Bone marrow (tissue), 2 donors: ENCODE measurements at places on chromosomes 3 and 15.

GRCh38 chr3:69368129-69368741 is 17.7 kb downstream of the FRMD4B start:
- DNase-seq: peak; percentile 89

- no peak for DNase-seq
These were observed 25.0 kb upstream of the THBS1 start for GRCh38 chr15:39555885-39556284.

- DNase-seq: no peak
These were observed 79.5 kb downstream of the CHRD start for GRCh38 chr3:184459355-184459754.

DNA sequence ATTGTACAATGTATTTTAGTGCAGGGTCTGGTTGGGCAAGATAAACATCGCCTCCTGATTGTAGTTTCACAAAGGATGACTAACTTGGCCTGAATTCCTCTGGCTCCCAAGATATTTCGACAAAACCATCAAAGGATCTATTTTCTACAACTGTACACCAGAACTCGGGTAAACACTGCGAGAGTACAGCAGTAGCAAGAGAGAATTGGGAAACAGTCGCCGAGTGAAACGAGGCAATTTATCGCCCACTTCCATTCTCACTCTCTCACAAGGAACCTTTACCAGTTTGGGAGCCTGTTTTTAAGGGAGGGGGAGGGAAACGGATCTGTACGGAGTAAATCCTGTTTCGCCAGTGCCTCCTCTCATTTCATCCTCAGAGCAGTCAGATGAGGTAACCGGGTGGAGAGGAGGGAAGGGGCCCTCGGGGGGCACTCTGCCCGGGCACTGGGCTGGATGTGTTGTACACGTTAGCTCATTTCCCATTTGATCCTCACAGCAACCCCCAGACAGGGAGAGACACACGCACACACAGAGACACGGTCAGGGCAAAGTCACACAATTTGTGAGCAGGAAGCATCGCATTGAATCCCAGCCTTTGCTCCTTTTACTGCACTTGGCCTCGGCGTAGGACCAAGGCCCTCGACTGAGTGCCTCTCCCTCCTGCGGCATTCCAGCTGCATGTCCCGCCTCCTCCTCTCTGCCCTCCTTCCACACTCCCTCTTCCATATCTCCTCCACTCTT is 120.1 kb downstream of the LIPC start:
- DNase-seq: no peak

GRCh38 chr3:94046533-94046932 is 16.2 kb downstream of the DHFR2 start:
- DNase-seq: no peak

DNA sequence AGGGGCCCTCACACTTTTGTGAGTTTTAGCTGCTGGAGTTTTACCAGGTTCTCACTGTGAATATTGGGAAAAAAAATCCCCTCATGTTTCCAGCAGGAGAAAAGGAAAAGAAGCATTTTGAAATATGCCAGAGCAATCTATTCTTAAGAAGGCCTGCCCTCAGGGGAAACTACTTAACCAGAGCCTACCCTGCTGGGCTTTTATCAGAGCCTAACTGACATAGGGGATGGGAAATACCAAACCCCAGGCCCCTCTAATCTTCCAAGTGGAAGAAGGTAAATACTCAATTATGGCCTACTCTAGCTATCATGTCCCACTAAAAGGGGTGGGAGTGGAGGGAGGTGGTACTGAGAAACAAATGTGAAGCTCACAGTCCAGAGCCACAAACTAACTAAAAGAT is 68.7 kb upstream of the NMNAT3 start:
- no peak for DNase-seq

DNA sequence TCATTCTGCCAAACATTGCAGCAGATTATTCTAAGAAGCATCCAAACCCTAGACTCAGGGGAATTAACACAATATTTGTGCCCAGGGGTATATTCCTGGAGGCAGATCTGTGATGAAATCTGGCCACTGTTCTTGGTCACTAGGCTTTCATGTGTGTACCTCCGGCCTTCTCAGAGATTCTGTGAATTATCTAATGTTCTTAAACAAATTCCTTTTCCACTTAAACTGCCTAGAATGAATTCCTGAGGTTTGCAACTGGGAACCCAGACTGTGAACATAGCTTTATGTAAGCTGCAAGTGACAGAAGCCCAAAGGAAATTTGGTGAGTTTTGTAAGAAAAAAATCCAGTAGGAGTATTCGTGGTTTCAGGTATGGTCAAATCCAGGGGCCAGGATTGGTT is 20.7 kb upstream of the CTNNB1 start:
- DNase-seq: no peak

GRCh38 chr3:143120716-143121240 is 1.2 kb downstream of the CHST2 start:
- DNase-seq: no peak

- no peak for DNase-seq
These were observed 11.3 kb upstream of the MANF start for GRCh38 chr3:51373658-51374421.

DNA sequence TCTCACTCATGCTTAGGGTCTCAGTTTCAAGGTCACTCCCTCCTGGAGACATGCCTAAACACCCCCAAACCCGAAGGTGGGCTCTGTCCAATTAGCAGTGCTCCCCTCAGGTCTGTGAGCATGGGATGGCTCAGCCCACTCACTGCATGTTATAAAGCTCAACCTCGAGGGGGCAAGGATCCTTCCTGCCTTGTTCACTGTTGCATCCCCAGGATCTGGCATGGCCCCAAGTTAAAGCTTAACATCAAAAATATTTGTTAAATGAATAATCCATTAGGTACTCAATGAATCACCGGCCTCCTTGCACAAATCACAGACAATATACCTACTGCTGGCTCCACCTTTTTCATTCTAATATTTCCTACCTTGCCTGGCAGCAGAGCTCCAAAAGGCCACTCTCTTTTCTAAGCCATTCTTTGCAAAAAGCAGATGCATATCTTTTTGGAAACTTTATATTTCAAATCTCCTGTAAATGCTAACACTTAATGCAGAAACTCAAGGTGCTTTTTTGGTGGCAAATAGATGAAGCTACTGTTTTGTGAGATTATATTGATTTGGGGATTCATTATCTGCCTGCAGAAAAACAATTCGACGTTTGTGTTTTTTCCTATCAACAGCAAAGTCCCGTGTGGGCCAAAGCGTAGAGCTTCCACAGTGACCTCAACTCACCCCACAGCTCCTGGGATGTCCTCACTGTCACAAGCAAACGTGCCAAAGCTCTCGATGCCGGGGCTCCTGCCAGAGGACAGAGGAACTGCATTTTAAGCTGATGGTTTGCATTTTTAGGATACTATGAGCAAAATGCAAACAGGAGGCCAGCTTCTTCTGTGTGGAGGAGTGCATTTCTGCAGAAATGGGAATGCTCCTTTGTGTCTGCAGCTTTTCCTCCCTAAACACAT is 35.4 kb downstream of the PCOLCE2 start:
- DNase-seq: no peak

GRCh38 chr3:51687431-51688205 is 16.6 kb downstream of the TEX264 start:
- no peak for DNase-seq
